Osteocyte (in vitro differentiated cells): ENCODE measurements at places on chromosomes 3 and 15.

DNA sequence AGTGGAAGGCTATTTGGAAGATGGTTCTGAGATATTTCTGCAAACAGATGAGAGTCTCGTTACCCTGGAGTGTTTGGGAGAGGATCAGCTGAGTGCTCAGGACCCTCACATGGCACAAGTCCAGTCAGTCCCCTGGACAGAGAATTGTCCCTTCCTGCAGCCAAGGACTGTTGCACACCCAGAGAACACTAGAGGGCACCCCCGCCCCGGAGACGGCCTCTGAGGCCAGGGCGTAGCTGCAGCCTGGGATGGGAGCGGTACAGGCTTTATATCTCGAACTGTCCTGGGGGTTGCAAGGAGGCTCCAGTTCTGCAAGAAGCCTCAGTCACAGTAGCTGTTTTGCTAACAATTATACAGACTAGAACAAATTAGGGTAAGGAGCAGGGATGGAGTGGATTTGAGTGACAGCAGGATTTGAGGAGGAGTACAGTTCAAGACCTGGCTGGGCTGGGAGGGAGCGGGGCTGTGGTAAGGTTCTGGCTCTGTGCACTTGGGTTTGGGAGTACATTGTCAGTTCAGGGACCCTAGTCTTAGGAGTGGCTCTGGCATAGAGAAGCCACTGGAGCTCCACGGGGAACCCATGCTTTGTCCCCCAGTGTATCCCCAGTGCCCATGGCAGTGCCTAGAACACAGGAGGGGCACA is 67.6 kb upstream of the HACD2 start:
- H3K27me3 ChIP-seq = no peaks in the 10 kb centered on the region
- H3K36me3 ChIP-seq = peaks cover 10% of the 10 kb centered on the region
- peak overlapping the region; percentile 91 for H3K27ac ChIP-seq
- peak; percentile 94 for DNase-seq
- H3K4me1 ChIP-seq = peaks cover 41% of the 10 kb centered on the region

- no peaks in the 10 kb centered on the region for H3K27me3 ChIP-seq
- H3K36me3 ChIP-seq = no peaks in the 10 kb centered on the region
- no peak overlapping the region for H3K4me3 ChIP-seq
- H3K27ac ChIP-seq = no peak overlapping the region
- H3K4me1 ChIP-seq = peaks cover 10% of the 10 kb centered on the region
Measured at GRCh38 chr3:154926721-154927120, 153.4 kb upstream of the MME start.

GRCh38 chr3:190175490-190175889 is 54.8 kb upstream of the P3H2 start:
- H3K4me3 ChIP-seq = no peak overlapping the region
- H3K27me3 ChIP-seq = no peaks in the 10 kb centered on the region
- DNase-seq = no peak
- peaks cover 5% of the 10 kb centered on the region for H3K4me1 ChIP-seq
- H3K36me3 ChIP-seq = no peaks in the 10 kb centered on the region

DNA sequence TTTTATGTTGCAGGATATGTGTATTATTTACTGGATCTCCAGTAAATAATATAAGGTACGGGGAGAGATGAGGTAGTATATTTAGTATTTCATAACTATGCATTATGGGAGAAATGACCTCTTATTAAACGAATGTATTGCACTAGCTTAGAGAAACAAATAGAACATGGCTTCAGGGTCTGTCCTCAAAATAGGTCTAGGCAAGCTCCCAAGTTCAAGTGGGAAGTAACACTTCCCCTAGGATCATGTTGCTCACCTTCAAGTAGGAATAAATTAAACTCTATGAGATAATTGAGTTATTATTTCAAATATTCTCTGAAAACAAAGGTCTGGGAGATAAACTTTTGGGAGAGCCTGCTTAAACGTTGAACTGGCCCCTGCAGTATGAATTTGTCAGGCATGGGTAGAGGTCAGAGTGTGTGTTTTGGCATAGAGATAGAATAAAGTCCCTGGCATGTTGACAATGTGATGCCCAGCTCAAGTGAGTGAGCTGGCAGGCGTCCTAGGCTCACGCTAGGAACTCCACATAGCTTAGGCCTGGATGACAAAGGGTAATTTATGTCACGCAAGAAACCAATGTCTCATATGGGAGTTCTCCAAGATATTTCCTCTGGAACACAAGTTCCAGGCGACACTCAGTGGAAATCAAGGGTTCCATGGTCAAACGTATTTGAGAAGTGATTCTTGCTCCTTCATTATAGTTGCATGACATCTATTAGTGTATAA is 236.8 kb downstream of the CACNA2D3 start:
- H3K36me3 ChIP-seq = no peaks in the 10 kb centered on the region
- no peak overlapping the region for H3K27ac ChIP-seq
- no peaks in the 10 kb centered on the region for H3K4me1 ChIP-seq
- H3K27me3 ChIP-seq = no peaks in the 10 kb centered on the region
- H3K4me3 ChIP-seq = no peak overlapping the region

DNA sequence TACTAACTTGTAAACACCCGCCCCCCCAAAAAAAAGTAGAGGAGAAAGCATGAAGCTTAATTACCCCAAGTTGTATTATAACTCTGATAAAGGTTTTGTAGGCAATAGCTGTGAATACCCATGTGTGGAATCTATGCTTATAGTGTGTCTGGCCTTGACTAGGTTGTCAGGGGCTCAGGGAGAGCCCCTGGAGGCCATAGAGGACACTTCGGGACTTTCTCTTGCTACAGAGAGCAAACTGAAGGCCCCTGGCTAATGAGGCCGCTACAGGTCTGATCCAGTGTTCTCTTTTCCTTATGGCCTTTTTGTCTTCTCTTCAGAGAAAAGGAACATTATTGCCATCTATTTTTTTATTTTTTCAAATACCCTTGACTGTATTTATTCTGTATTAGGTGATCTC is 19.1 kb upstream of the SCAANT1 start:
- DNase-seq = no peak
- H3K27me3 ChIP-seq = no peaks in the 10 kb centered on the region
- H3K4me1 ChIP-seq = peaks cover 18% of the 10 kb centered on the region
- H3K27ac ChIP-seq = no peak overlapping the region

- H3K27me3 ChIP-seq = no peaks in the 10 kb centered on the region
- no peak overlapping the region for H3K27ac ChIP-seq
- peaks cover 7% of the 10 kb centered on the region for H3K4me1 ChIP-seq
- DNase-seq = no peak
- no peak overlapping the region for H3K4me3 ChIP-seq
Measured at GRCh38 chr3:79032686-79033318, 735.0 kb downstream of the ROBO1 start.

GRCh38 chr15:100311833-100312476 is 29.8 kb downstream of the ADAMTS17 start:
- H3K4me1 ChIP-seq = no peaks in the 10 kb centered on the region
- H3K4me3 ChIP-seq = no peak overlapping the region
- no peaks in the 10 kb centered on the region for H3K36me3 ChIP-seq
- peaks cover 4% of the 10 kb centered on the region for H3K27me3 ChIP-seq
